ENCODE measurements at places on chromosomes 1 and 21.

GRCh38 chr1:115364780-115365155, 26.7 kb upstream of the NGF start:
- DNase-seq = no peak

- no peak for DNase-seq
Observed at GRCh38 chr1:150955280-150955679, 19.4 kb downstream of the CERS2 start.

DNA sequence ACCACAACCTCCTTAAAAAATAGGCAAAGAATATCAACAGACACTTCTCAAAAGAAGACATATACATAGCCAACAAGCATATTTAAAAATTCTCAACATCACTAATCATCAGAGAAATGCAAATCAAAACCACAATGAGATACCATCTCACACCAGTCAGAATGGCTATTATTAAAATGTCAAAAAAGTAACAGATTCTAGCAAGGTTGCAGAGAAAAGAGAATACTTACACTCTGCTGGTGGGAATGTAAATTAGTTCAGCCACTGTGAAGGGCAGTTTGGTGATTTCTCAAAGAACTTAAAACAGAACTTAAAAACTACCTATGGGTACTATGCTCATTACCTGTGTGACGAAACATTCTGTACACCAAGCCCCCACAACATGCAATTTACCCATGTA, 20.7 kb downstream of the CD1B start:
- DNase-seq = no peak

- DNase-seq = no peak
Observed at GRCh38 chr1:115648717-115649691, 7.2 kb downstream of the VANGL1 start.

DNA sequence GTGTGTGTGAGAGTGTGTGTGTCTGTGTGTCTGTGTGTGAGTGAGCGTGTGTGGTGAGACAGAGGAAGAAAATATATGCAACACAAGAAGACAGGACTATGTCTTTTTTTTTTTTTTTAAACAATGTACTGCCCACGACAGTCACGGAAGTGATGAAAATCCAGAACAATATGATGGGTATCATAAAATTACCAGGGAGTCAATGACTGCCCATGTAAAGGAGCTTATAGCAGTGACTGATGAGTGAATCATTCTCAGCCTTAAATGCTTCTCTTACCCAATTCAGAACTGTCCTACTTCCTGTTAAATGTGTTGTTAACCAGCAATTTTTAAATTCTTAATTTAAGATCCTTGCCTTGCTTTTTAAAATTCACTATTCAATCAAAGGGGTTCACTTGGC, 46.6 kb downstream of the RGS7 start:
- DNase-seq = no peak

DNA sequence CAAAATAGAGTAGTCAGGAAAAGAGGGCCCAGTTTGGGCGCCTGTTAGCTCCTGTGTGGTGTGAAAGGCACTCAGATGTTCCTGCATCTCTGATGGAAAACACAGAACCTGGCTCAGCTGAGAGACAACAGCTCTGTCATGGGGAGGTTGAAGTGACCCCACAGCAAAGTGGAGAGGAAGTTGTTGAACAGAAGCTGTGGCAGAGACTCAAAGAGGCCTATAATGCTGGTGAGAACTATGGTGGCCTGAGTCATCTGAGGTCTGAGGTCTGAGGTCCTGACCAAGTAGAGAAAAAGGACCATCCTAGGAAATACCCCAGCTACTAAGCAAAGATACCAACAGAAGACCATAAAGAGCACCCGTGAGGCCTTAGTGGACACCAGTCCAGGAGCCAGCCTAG, 45.6 kb upstream of the JAK1 start:
- no peak for DNase-seq

DNA sequence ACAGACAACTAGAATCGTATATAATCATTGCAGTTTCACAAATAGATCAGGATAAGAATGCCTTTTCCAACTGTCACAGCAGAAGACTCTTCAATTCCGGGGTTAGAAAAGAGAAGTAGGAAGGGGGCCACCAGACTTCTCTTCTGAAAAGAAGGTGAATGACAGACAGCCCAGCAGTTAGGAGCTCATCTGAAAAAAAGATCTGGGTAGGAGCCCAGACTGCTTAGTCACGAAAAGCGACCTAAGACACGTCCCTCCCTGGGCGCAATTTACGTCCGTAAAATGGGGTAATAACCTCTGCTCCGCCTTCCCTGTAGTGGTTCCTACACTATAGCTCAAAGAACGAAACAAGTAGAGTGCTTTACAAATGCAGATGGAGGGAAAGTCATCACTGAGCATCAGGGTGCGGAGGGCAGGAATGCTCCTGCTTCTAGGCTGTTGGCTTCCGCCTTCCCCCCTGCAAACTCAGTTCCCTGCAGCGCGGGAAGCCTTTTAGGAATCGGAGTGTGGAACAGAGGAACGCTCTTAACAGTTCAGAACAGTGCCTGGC, 582 bp downstream of the ORC1 start:
- peak; percentile 51 for DNase-seq
